ENCODE measurements at places on chromosomes 5 and 9.

DNA sequence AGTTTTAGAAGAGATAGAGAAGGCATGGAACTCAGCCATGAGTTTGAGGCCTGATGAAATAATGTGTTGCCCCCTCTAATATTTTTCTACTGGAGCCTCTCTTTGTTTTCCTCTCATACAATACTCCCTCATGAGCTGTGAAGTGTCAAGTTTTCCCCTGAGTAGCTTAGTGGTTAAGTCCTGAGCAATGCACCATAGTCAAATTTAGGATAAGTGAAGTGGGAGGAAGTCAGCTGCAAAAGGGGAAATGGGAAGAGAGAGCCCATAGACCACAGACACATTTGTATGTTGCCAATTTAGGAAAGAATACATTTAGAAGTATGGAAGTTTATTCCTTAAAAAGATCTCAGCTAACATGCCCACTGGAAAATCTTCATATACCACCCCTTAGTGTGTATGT, 171.5 kb upstream of the NREP start:
- H3K4me3 ChIP-seq = no peak overlapping the region
- H3K27me3 ChIP-seq = no peaks in the 10 kb centered on the region
- DNase-seq = no peak
- no peaks in the 10 kb centered on the region for H3K36me3 ChIP-seq

DNA sequence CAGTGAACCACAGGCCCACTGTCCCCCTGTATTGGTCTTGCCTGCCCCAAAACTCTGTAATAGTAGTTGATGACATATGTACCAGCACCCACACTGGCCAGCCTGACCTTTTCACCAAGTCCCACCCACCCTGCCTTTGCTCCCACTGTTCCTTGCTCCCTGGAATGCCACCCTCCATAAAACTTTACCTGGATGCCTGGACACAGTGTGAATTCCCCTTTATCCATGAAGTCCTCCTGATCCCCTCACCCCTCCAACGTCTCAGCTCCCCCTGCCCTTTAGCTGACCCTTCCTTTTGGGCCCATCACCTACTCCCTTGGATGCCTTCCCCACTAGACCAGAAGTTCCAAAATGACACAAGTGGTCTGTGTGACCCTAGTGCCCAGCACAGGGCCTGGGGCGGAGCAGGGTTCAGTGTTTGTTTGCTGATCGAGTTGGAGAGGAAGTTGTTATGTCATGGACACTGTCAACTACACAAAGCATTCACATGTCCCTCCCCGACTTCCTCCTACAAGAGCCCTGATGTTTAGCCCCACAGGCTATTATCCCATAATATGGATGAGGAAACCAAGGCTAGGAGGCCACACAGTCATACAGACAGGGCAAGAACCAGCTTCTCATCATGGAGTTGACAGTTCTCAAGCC, 16.1 kb downstream of the AMBP start:
- peaks cover 64% of the 10 kb centered on the region for H3K27me3 ChIP-seq
- H3K4me3 ChIP-seq = no peak overlapping the region
- no peak for DNase-seq
- H3K4me1 ChIP-seq = no peaks in the 10 kb centered on the region
- peak overlapping the region; percentile 46 for H3K27ac ChIP-seq
- H3K36me3 ChIP-seq = no peaks in the 10 kb centered on the region

DNA sequence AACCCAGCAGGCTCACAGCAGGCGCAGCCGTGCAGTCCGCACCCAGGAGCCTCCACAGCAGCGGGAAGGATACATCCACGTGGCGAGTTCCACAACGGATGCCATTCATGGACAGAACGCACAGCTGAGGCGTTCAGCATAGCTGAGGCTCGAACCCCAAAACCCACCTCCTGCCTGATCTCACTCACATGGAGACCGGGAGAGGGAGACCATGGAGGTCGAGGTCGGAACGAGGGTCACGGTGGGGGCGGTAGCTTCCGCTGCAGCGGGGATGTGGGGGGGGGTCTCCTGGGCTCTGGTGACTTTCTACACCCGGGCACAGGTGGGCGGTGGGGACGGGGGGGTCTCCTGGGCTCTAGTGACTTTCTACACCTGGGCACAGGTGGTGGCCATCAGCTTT, 17.5 kb downstream of the TERT start:
- no peaks in the 10 kb centered on the region for H3K36me3 ChIP-seq
- DNase-seq = no peak
- H3K4me1 ChIP-seq = peaks cover 9% of the 10 kb centered on the region

DNA sequence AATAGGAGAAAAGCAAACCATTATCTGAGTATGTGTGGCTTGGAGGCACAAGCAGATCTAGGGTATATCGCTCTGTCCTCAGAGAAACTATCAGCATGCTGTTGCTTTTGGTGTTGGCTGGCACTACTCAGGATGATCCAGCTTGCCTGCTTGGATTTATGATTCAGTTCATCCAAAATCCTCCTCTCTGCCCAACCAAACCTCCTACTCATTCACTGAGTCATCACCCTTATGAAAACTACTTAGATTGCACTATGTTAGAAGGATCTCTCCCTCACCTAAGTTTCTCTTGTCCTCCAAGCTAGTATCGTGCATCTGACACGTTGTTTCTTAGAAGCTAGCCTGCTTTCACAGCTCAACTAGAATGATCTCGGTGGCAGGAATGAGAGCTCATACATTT, 14.2 kb upstream of the ZBED3 start:
- no peak for DNase-seq
- no peaks in the 10 kb centered on the region for H3K36me3 ChIP-seq
- H3K4me3 ChIP-seq = no peak overlapping the region
- peaks cover 5% of the 10 kb centered on the region for H3K27me3 ChIP-seq
- no peaks in the 10 kb centered on the region for H3K4me1 ChIP-seq

- H3K4me1 ChIP-seq = peaks cover 10% of the 10 kb centered on the region
- H3K36me3 ChIP-seq = peaks cover 6% of the 10 kb centered on the region
- no peak overlapping the region for H3K27ac ChIP-seq
Measured at GRCh38 chr5:36607114-36607571, 737 bp downstream of the SLC1A3 start.

GRCh38 chr9:91210318-91210717, 151.4 kb downstream of the AUH start:
- H3K4me3 ChIP-seq = no peak overlapping the region
- H3K27ac ChIP-seq = peak overlapping the region; percentile 29
- H3K27me3 ChIP-seq = no peaks in the 10 kb centered on the region
- DNase-seq = no peak
- H3K36me3 ChIP-seq = peaks cover 7% of the 10 kb centered on the region
- H3K4me1 ChIP-seq = peaks cover 34% of the 10 kb centered on the region

DNA sequence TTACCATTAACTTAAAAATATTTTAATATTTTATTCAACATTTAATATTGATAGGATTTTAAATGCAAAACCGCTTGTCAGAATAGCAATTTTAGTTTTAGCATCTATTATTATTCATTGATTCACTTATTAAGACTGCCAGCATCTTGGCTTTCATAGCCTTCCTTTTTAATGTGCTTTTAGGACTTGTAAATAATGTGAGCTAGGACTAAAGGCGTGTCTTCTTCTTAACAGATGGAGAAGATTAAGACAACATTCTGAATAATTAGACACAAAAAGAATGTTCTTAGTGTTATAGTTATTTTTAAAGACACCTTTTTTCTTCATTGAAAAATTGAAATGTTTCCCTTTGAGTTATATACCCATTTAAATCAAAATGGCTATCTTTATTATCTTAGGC, 6.9 kb downstream of the IL31RA start:
- no peak overlapping the region for H3K27ac ChIP-seq
- H3K36me3 ChIP-seq = no peaks in the 10 kb centered on the region
- no peak for DNase-seq
- H3K4me3 ChIP-seq = no peak overlapping the region

DNA sequence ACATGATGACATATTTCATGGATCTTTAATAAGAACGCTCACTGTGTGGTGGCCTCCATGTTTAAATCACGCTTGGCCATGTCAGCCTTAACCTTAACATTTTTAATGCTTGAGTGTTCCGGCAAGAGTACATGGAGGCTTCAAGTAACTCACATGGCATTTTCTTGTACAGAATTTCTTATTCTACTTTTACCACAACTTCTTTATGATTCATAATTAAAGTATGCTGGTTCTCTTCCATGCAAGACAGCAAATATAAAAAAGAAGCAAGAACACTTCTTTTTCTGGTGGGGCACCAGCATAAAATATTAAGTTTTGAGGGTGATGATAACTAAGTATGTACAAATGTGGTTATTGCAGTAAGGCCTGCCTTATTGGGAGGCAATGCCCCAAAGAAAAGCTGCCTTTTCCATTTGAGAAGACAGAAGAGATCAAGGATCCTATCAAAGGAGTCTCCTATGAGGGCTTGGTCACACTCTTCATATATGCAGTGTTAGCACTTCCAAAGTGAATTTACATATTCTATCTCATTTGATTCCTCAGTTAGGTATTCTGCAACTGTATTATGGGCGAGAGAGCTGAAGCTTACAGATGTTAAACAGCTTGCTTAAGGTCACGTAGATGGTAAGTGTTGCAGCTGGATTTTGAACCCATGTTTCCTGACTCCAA, 382.7 kb upstream of the MEF2C start:
- H3K4me1 ChIP-seq = no peaks in the 10 kb centered on the region
- no peak for DNase-seq
- H3K4me3 ChIP-seq = no peak overlapping the region
- H3K27me3 ChIP-seq = no peaks in the 10 kb centered on the region
- H3K27ac ChIP-seq = no peak overlapping the region
- no peaks in the 10 kb centered on the region for H3K36me3 ChIP-seq

GRCh38 chr5:138370537-138370936, 18.1 kb downstream of the KDM3B start:
- H3K36me3 ChIP-seq = peaks cover 30% of the 10 kb centered on the region
- DNase-seq = no peak
- no peaks in the 10 kb centered on the region for H3K27me3 ChIP-seq
- no peak overlapping the region for H3K4me3 ChIP-seq

DNA sequence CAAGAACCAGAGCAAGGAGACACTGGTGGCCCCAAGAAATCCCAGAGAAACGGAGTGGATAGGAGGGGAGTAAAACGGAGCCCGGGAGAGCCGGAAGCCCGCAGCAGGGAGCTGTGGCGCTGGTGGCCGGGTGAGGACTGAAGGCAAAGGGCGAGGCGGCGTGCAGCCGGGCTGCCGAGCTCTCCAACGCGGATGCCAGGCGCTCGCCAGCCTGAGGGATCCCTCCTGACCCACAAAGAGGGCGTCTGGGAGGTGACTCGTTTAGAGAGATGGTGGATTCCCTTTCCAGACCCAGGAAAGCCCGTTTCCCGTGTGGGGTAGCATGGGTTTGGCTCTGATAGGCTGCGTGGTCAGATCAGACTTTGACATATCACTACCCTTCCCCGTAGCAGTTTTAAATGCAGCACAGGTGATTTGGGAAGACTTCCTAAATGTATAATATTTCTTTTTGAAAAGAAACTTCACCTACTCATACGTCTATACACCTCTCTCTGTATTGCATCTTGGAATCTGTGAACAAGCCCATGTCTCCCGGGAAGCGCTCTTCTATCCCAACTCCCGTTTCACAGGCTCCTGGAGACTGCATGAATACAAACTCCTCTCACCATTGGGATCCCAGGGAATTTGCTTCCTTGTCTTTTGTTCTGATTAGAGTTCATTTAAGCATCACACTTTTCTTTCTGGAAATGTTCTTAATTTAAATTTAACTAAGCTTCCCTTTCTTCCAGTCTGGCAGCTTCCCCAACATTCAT, 158.1 kb downstream of the C9orf152 start:
- peaks cover 37% of the 10 kb centered on the region for H3K27me3 ChIP-seq
- DNase-seq = no peak
- peaks cover 8% of the 10 kb centered on the region for H3K36me3 ChIP-seq
- H3K4me1 ChIP-seq = peaks cover 19% of the 10 kb centered on the region
- peak overlapping the region; percentile 36 for H3K27ac ChIP-seq

DNA sequence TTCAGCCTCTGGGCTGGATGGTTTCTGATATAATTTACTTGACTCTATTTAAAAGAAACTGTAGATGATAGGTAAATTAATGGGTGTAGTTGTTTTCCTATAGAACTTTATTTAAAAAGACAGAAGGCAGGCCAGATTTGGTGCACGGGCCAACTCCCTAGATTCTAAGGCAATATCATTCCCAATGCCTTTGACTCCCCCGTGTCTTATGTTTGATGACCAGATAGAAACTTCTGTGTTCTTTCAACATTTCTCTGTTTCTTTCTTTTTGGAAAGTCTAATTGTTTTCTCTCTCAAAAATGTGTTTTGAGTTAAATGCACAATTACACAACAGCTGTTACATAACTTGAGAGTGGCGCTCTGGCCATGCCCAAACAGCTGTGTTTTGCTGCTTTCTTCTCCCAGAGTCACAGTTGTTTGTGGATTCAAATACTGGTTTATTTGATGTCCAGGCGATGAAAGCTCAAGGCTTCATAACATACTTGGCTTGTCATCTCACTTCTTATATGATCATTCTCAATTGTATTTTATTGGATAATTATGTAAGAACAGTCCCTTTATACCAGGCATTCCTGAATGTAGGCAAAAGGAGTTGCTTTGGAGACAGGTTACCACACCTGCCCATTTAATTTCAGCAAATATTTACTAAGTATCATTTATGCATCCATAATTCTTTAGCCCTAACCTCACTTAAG, 1.7 kb upstream of the ALDH1A1 start:
- no peaks in the 10 kb centered on the region for H3K27me3 ChIP-seq
- H3K4me3 ChIP-seq = no peak overlapping the region
- no peak overlapping the region for H3K27ac ChIP-seq
- no peaks in the 10 kb centered on the region for H3K36me3 ChIP-seq
- H3K4me1 ChIP-seq = no peaks in the 10 kb centered on the region

DNA sequence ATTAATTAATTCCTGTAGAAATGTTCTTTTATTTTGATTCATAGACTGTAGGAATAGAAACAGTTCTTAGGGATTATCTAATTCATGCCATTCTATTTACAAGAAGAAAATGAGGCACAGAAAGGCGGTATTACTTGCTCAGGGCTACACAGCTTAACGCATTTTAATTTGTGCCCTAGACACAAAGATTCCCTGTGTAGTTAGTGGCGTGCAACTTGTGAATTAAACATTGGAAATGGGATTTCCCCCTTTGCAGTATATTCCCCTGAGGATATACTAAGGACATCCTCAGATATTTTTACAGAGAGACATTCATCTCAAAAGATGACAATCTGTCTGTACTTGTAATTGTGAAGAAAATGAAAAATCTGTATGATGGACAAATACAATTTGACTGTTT, 108.1 kb downstream of the SGCD start:
- H3K4me3 ChIP-seq = no peak overlapping the region
- H3K27me3 ChIP-seq = peaks cover 22% of the 10 kb centered on the region
- no peak for DNase-seq
- H3K36me3 ChIP-seq = no peaks in the 10 kb centered on the region
- H3K4me1 ChIP-seq = no peaks in the 10 kb centered on the region
- no peak overlapping the region for H3K27ac ChIP-seq

GRCh38 chr9:127341152-127341551, 55.8 kb upstream of the SLC2A8 start:
- no peak overlapping the region for H3K27ac ChIP-seq
- H3K27me3 ChIP-seq = no peaks in the 10 kb centered on the region
- H3K36me3 ChIP-seq = peaks cover 2% of the 10 kb centered on the region
- DNase-seq = no peak
- no peaks in the 10 kb centered on the region for H3K4me1 ChIP-seq

DNA sequence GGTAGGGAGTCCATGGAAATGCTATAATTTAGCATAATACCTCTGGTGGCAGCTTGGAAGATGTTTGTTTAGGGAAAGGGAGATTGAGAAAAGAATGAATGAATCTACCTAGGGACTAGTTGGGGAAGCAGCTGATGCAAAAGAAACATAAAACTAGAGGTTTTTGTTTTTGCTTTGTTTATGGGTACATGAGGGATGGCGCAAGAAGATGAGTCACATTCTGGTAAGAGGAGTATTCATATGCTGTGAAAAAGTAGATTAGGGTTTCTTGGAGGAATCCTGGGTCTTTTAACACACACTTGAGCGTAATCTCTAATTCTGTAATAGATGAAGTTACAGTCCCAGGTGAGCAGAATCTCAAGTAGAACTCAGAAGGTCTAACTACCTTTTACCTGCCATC, 17.1 kb downstream of the C9orf43 start:
- no peak for DNase-seq
- peaks cover 14% of the 10 kb centered on the region for H3K27me3 ChIP-seq
- H3K27ac ChIP-seq = no peak overlapping the region
- H3K36me3 ChIP-seq = no peaks in the 10 kb centered on the region
- H3K4me1 ChIP-seq = no peaks in the 10 kb centered on the region
- H3K4me3 ChIP-seq = no peak overlapping the region

Data from effector memory CD8-positive, alpha-beta T cell (primary cell).